ENCODE measurements at places on chromosomes 1 and 21. TPM values are rescaled to one million over a fixed set of nuclear protein-coding genes. Genes with fewer than 3 reads are reported as not detected.

GRCh38 chr1:19153169-19153568, 56.9 kb downstream of the UBR4 start:
- no peak for DNase-seq

Gene SPRR1A
- not detected for total RNA-seq

Gene OR2T6
- not detected for total RNA-seq

- no peak for DNase-seq
These were observed 18.2 kb downstream of the EPHB2 start for GRCh38 chr1:22728751-22729399.

- DNase-seq = no peak
These were observed 141.5 kb downstream of the KAZN start for GRCh38 chr1:14740016-14740415.

GRCh38 chr21:38119793-38120192, 137.0 kb upstream of the KCNJ15 start:
- no peak for DNase-seq

- DNase-seq = no peak
These were observed 890.2 kb upstream of the NCAM2 start for GRCh38 chr21:20108016-20108415.

DNA sequence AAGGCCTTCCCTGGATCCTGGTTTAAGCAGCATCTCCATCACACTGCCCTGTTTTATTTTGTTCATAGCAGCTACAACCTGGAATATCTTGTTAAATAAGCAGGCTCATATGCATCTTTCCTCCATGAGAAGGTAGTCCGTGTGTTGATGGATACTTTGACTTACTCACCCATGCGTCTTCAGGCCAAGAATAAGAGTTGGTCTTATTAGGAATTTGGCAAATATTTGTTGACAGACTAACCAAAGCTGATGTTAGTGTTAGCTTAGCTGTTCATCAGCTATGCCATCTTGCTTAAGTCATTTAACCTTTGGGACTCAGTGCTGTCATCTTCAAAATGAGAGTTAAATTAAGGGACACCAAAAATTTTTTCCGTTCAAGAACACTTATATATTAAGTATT, 59.2 kb downstream of the SASS6 start:
- DNase-seq = no peak

DNA sequence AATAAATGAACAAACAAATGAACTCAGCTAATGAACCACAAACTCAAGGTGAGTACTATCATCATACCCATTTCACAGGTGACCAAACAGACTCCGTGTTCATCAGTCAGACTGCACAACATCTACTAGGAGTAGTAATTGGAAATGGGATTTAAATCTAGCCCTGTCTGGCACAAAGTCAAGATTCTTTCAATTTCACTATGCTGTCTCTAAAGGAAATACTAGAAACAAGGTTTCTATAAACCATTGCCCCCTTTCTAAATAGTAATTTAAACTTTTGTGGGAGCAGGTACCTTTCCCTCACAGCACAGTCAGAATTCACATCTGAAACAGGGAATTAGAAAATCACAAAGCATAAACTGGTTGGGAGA, 160.3 kb downstream of the TGFBR3 start:
- DNase-seq = no peak

DNA sequence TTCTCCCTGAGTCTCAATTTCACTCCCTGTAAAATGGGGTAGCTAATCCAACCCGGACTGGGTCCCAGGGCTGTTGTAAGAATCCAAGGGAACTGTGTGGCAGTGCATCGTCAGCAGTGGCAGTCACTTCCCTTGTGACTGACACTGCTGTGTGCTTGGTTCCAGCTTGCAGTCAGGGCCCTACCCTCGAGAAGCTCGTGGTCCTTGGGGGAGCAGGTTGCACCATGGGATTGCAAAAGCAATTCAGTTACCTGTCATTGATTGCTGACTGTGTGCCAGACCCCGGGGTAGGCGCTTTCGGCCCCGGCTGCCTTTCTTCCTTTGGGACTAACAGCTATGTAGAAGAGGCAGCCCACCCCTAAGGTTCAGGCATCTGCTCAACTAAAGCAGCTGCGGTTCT, 2.9 kb downstream of the PTPRF start:
- DNase-seq = no peak

GRCh38 chr1:182629499-182630096, 25.4 kb upstream of the RGS16 start:
- no peak for DNase-seq

DNA sequence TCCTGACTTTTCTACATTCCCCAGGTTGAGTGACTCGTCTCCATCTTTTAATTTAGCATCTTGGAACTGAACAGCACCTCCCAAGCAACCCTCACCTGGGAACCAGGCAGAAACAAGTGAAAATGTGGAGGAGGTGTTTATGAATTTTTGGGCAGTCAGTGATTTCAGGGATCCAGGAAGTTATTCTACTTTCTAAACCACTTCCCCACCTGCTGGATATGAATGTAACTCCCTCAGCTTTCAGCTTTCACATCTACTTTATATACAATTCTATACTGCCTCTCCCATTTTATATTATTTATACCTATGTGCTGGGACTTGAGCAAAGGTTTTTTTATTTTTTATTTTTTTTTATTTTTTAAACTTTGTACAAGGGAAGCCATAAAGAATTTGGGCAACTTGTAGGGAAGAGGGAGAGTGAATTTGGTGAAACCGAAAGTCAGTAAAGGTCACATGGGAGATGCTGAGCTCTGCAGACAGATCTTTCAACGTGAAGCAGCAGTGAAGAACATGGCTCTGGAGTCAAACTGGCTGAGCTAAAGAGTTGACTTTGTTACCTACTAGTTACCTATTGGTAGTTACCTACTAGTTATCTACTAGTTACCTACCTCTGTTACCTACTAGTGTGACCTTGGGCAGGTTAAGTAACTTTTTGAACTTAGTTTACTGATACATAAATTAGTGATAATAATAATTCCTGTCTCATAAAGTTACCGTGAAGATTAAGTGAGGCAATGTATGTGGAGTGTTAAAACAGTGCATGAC, 45.5 kb downstream of the DDR2 start:
- no peak for DNase-seq

Gene COL11A1
- 15.4 TPM for total RNA-seq

GRCh38 chr1:220921498-220921897, 42.3 kb downstream of the HLX start:
- no peak for DNase-seq

- DNase-seq = no peak
These were observed 138.9 kb downstream of the HMGB4 start for GRCh38 chr1:34002810-34003209.

DNA sequence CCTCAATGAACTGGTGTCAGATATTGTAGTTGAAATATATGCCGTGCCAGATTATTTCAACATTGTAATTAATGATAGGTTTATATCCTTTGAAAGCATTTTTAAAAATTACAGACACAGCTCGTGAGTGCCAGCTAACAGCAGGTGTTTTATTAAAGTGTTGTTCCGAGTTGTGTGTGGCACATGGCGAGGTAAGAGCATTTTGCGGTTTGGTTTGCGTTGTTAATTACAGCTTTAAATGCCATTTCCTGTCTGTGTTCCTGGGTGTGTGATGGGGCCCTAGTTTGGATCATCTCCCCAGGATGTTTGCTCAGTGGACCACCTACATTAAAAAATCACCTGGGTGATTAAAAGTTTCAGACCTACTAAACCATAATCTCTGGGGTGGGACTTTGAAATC, 97.4 kb downstream of the PRDM2 start:
- DNase-seq = no peak

DNA sequence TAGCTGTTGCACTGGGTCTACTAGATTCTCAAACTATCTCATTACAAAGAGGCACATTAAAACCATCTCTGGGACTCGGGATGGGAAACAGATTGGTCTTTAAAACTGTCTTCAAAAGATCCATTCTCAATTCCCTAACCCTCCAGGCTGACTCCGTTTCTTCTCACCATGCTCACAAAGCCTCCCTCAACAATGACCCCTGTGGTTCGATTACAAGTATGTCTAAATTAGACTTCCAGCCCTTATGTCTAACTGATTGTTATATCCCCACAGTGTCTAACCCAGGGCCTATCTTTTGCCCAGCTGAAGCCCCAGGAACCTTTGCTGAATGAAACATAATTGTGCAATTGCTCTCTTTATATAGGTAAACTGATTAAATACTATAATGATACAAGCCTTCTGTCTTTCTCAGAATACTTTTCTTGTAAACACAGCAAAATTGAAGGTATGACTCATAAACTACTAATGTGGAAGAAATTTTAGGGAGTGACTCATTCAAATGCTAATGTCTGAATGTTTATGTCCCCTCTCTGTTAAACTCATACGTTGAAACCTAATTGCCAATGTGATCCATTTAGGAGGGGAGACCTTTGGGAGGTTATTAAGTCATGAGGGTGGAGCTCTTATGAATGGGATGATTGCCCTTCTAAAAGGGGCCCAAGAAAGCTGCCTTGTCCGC, 65.6 kb upstream of the DAB1 start:
- DNase-seq = no peak

DNA sequence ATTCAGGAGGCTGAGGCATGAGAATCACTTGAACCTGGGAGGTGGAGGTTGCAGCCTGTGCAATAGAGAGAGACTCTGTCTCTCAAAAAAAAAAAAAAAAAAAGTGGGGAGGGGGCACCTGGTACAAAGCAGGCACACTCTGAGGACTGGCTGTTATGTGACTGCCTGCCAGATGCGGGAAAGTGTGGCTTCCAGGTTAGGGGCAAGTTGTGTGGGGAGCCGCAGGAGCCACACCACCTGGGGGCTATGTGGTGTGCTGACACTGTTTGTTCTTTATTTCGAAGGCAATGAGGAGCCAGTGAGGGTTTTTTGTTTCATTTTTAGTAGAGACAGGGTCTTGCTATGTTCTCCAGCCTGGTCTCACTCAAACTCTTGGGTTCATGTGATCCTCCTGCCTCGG, 5.7 kb downstream of the THEMIS2 start:
- no peak for DNase-seq

GRCh38 chr1:111656086-111657017, 36.8 kb downstream of the RAP1A start:
- no peak for DNase-seq

DNA sequence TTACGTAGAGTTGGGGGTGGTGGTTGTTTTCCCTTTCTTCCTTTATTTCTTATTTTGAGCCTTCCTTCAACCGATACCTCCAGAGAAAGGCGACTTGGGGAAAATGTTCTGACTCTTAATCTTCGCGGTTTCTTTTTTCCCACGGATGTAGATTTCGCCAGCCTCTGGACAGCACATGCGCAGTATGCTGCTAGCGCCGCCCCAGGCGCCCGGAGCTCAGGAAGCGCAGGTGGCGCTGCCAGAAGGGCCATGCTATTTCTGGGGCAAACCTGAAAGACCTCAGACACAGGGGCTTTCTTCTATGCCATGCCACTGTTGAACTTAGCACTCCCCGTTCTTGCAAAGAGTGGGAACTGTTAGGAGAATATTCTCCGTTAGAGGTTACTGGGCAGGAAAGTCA, 392.1 kb downstream of the KIF26B start:
- DNase-seq = no peak

Gene SELENBP1
- total RNA-seq = 17.9 TPM

GRCh38 chr1:155006601-155007101, 4.0 kb downstream of the ZBTB7B start:
- no peak for DNase-seq

DNA sequence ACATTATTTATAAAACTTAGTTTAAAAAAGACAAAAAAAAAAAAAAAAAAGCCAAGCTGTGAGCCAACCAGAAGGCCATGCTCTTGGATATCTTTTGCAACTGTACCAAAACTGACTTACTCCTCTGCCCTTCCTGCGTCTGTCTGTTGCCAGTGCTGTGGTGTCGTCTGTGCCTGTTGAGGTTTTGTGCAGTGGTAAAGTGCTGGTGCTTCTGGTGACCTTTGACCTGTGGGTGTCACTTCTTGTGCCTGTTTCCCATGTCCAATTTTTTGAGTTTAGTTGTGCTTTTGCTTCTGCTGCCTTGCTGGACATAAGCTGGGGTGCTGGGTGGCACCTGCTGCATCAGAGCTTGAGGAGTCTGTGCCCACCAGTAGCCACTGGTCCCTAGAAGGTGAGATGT, 41.4 kb downstream of the RNF187 start:
- no peak for DNase-seq

Gene CSF1
- 2.5 TPM for total RNA-seq

Gene MPC2
- total RNA-seq = 35.2 TPM

DNA sequence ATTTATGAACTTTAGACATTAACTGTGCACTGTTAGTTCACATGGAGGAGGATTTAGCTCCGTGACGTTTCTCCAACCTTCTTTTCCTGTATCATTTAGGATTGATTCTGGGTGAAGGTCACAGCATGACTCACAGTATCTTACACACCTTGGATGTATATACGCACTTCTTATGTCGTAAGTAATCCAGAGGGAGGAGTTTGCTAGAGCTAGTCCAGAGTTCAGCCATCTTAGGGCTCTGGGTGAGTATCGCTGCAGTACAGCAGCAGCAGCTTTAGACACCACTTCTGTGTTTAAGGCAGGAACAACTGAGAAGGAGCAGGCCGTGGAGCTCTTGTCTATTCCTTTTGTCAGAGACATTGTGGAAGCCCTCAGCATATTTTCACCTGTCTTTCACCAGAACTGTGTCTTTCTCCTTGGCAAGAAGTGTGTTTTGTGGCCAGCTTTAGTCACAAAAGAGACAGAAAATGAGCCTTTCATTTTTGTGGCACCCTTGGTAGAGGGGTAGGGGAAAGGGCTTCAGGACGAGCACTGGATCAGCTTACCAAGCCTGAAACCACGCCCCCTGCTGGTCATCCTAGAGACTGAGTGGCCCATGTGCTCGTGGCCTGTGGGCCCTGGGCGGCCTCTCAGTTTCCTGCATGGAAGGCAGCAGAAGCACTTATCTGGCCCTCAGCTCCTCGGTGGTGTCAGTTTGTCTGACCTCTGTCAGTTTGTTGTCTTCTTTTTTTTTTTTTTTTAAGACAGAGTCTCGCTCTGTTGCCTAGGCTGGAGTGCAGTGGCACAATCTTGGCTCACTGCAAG, 64.0 kb downstream of the ADARB1 start:
- peak; percentile 86 for DNase-seq

Gene CCDC17
- 2.4 TPM for total RNA-seq

DNA sequence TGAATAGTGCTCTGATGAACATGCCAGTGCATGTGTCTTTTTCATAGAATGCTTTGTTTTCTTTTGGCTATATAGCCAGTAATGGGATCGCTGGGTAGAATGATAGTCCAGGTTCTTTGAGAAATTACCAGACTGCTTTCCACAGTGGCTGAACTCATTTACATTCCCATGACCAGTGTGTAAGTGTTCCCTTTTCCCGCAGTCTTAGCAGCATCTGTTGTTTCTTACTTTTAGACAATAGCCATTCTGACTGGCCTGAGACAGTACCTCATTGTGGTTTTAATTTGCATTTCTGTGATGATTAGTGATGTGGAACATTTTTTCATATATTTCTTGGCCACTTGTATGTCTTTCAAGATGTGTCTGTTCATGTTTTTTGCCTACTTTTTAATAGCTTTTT, 784.5 kb downstream of the USP25 start:
- no peak for DNase-seq

- peak; percentile 91 for DNase-seq
These were observed 38.4 kb downstream of the TAS1R2 start for GRCh38 chr1:18820791-18821641.

DNA sequence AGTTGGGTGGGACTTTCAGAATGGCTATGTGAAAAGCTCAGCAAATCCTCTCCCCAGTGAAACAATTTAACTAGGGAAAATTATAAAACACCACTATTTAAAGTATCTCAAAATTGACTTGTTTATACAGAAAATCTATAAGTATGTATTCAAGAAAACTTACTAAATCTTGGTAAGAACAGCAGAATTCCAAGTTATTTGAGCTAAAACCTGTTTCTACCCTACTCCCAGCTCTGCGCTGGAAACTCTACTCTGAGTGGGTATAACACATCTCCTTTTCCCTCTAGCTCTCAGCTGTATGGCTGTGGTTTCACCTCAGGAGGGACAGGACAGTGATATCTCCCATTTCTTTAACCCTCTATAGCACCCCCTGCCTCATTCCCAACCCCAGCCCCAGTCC, 295.2 kb upstream of the POGK start:
- DNase-seq = no peak

Gene GABRD
- 1.8 TPM for total RNA-seq
